ENCODE measurements at places on chromosomes 2 and 18.

DNA sequence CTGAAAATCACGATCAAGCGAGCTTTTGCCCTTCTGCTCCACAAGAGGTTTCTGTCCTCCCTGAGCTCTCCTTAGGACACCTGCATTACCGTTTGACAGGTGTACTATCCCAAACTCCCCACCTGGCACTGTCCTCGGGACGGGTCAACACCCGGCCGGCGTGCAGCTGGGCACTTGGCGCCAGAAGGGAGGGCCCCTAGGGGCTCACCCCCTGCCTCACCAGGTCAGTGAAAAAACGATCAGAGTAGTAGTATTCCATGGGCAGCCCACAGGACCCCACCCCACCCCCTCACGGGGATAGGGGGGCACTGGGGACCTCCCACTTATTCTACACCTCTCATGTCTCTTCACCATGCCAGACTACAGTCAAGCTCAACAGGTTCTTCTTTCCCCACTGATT lies 117.6 kb upstream of the ANKRD30BL start:
- no peak for DNase-seq

DNA sequence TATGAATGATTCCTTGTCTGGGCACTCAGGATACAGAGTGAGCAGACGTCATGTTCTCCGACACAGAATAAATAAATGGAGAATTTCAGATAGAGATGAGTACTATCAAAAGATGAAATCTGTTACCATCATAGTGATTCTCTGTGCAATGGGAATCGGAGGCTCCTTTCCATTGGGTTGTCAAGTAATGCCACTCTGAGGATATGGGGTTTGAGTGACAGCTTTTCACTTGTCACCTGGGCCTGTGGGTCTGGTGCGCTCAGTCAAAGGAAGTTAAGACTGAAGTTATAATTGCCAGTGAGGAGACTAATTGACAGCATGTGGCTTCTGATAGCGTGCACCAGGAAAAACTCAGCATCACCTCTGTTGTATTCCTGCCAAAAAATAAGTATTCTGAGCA lies 387.2 kb downstream of the SOX11 start:
- DNase-seq, result no peak

DNA sequence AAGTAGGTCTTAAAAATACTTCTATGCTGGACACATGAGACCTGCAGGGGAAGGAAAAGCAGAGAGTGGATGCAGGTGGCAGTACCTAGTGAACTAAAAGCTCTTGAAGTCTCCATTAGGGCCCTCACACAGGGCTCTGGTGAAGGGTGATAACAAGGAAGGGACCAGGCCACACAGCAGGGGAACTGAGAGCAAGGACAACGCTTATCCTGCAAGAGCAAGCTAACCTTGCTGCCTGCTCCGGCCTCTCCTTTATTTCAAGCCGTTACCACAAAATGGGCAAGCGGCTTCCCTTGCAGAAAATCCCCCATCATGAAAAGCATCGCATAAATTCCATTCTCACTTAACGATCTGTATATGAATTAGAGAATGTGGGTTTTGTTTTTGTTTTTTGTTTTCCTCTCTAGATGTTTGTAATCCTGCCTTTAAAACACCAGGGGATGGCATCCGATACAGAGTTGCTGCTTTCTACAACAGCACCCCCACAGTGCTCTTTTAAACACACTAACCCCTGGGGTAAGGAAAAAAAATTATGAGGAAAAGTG lies 64.5 kb downstream of the CACNB4 start:
- DNase-seq, result no peak

GRCh38 chr18:14085770-14086457 lies 46.3 kb downstream of the ZNF519 start:
- DNase-seq, result no peak

- peak; percentile 92 for DNase-seq
Measured at GRCh38 chr2:45131587-45131986, 122.3 kb upstream of the SIX2 start.

DNA sequence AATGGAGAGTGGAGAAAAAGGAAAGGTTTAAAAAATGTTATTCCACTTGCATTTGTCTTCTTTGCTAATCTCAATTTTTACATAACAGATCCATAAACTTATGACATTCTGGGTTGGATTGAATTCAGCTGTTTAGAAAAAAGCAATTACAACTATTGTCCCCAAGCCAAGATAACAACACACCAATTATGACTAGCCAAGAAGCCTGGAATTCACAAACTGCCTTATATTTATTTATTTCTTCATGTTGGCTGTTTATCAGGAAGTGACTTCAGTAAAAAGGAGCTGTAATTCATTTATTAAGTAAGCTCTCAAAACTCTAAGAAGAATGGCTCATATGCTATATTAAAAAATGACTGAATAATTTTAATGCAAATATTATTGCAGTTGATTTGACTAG lies 137.4 kb downstream of the CALCRL start:
- no peak for DNase-seq

GRCh38 chr2:142892715-142893114 lies 15.3 kb downstream of the KYNU start:
- no peak for DNase-seq

GRCh38 chr2:25756536-25756935 lies 83.2 kb upstream of the DTNB start:
- DNase-seq, result peak; percentile 26

DNA sequence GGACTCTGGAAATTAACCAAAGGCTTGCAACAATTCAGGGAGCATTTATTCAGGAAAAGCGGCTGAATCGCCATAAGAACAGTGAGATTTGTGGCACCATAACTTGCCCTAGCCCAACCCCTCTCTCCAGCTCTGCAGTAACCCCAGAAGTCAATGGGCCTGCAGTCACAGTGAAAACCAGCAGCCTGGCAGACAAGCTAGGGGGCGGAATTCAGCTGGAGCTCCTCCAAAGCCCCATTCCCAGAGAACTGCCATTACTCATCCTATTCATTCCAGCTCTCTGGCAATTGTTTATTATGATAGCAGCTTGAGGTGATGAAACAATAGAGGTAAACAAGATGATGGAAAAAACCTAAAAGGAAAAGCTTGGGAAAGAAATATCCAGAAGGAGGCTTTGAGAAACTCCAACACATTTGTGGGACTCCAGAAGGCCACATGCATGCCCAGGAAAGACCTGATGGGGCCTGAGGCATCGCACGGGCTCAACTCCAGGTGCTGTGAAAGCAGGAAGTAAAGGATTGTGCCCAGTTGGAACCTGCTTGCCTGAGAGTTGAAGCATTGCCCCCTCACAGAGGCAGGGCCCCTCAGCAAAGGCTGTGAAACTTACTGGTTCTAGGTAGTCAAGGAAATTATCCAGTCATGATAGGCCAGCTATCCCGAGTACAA lies 126.7 kb downstream of the TWIST2 start:
- peak; percentile 65 for DNase-seq

DNA sequence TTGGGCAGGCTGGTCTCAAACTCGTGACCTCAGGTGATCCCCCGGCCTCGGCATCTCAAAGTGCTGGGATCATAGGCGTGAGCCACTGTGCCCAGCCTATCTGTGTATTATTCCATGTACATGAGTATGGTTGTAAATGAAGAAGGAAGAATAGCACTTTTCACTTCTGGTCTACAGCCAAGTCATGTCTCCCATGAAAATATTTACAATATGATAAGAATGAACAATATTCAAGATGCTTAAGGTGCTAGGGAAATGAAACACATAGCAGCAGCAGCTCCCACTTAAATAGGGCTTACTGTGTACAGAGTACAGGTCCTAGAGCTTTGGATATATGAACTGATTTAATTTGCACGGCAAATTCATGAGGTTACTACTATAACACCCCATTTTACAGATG lies 70.3 kb upstream of the COL5A2 start:
- DNase-seq, result peak; percentile 39

- DNase-seq, result no peak
Measured at GRCh38 chr18:32287249-32287648, 97.4 kb downstream of the MEP1B start.

- DNase-seq, result no peak
Measured at GRCh38 chr2:149427387-149427786, 97.0 kb downstream of the LYPD6 start.

DNA sequence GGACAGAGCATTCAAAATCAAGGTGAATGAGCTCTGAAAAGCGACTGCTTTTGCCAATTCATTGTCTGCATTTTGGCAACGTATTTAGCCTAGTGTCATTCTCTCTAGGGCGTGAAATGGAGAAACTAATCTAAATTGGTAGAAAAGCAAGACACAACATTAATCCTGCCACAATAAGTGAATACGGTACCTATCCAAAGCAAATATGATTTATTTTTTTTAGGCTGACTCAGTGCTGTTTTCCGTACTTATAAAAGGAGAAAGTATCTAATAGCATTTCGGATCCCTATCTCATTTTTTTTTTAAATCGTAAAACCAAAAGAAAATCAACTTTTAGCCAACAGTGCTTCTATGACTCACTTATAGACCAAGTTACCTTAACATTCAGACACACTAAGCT lies 672.5 kb downstream of the LRP1B start:
- no peak for DNase-seq

DNA sequence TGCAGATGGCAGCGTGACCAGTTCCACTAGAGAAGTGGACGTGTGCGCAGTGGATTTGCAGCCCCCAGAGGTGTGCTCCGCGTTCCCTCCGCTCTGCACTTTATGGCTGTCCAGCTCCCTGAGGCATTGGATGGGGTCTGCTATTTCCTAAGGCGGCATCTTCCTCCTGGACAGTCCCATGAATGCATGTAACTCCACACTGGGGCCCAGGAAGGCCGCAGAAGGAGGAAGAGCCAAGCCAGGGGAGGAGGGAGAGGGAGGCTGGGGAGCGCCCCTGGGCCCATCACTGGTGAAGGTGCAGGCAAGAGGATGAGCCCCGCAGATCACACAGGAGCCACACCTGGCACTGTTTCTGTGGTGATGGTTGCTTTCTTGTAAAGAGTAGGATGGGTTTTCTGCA lies 99.1 kb downstream of the PTGR3 start:
- no peak for DNase-seq

DNA sequence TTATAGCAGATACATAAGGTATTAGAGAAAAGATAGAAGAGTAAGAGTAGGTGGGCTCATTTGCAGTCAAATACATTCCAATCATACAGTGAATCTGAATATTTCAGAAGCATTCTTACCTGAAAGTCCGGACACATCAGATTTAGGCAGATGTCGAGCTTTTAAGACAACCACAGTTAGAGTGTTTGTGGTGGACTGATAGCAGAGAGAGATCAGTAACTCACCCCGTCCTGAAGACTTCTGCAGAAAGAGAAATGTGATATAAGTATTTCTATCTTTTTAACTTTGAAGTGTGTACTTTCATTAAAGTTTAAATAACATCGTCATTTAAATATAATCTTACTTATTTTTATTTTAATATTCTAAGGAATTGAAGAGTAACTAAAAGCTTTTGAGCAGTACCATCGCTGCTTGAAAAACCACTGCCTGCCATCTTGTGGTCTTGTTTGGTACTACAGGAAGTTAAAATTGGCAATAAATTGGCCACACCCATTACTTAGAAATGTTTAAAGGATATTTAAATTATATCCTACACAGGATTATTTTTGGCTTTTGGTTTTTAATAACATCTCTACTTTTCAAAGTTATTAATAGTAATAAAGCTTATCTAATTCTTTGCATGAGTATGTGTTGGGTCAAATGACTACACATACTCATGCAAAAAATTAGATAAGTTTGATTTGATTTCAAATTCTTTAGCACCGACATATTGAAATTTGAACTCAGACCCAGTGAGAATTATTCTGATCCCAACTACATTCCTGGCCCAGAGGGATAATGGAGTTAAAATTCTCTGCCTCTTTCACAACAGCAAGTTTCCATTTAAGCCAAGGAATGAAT lies 5.5 kb downstream of the SYT4 start:
- peak; percentile 65 for DNase-seq

- no peak for DNase-seq
Measured at GRCh38 chr18:49360582-49360981, 99.9 kb downstream of the DYM start.

GRCh38 chr18:75478996-75479880 lies 51.7 kb upstream of the SMIM21 start:
- DNase-seq, result peak; percentile 65

GRCh38 chr2:54514822-54515569 lies 58.9 kb downstream of the SPTBN1 start:
- DNase-seq, result no peak

GRCh38 chr18:9273221-9273620 lies 61.4 kb upstream of the TWSG1 start:
- no peak for DNase-seq

DNA sequence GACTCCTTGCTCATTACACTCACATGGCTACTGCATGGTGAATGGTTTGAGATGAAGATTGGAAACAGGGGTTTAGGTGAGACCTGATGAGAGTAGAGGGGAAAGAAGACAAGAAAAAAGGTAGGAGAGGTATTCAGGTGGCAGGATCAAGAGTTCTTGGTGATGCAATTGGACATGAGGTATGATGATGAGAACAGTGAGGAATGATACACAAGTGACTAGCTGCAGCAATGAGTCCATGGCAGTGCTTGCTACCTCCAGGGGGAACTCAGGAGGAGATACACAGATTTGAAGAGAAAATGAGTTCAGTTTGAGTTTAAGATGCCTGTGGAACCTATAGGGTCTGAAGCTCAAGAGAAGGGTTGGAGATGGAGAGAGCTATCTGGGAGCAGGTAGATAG lies 62.1 kb upstream of the NFE2L2 start:
- DNase-seq, result no peak

- peak; percentile 8 for DNase-seq
Measured at GRCh38 chr2:137115081-137115794, 349.9 kb downstream of the THSD7B start.

DNA sequence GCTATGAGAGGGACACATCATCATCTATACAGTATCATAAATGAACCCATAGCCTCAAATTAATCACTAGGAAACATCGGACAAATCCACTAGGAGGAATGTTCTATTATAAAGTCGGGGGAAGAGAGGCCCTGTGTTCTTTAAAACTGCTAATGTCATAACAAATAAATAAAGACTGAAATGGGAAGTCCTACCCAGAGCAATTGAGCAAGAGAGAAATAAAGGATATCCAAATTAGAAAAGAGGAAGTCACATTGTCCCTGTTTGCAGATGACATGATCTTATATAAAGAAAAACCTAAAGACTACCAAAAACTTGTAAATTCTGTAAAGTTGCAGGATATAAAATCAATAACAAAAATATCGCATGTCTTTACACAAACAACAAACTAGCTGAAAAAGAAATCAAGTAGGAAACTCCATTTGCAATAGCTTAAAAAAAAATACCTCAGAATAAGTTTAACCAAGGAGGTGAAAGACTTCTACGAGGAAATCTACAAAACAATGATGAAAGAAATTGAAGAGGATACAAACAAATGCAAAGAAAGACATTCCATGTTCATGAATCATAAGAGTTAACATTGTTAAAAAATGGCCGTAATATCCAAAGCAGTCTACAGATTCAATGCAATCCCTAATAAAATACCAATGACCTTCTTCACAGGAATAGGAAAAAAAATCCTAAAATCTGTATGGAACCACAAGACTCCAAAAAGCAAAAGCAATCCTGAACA lies 30.6 kb downstream of the RTN4 start:
- peak; percentile 43 for DNase-seq

GRCh38 chr18:29251681-29252080 lies 1074.8 kb upstream of the CDH2 start:
- no peak for DNase-seq
